ENCODE measurements at places on chromosomes 5 and 9.

DNA sequence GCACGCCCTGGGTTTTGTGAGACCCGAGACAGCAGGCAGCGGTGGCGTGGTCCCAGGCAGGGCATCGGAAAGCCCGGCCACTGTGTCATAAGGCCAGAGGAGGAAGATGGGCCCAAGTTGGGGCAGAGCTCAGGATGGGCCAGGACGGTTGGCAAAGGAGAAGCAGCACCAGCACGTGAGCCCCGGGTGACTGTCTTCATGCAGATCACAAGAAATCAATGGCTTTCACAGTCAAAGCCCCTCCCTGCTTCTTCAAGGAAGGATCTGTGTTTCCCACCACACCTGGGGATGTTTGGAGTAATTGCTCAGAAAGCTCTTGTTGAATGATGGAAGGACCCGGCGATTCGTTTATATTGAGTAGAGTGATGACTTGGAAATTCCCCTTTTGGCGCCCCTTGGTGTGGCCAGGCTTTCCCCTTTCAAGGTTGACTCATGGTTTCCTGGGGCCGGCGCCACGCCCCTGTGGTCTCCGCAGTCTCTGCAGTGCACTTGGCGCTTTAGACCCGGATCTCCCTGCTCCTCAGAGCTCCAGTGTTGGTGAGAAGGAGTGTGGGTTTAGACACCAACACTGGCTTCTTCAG is 52.1 kb downstream of the IL31RA start:
- no peak for DNase-seq

DNA sequence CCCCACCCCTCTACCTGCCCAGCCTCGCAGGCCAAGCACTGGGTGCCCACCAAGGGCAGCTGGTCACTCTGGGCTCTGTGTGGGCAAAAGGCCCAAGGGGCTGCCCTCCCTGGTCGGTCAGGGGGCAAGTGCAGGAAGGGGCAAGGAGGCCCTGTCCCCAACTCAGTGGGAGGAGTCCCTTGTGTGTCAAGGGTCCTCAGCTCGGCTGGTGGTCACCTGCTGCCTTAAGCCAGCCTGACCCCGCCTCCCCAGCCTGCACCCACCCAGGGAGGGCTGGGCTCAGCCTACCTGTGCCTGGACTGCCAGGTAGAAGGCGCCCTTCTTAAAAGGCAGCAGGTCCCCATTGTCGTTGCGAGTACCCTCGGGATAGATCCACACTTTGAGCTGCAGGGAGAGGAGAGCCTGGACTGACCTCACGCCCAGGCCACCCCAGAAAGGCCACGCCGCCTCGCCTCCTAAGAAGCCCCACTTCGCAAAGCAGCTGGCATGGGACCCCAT is 10.9 kb downstream of the AGPAT2 start:
- no peak for DNase-seq

GRCh38 chr5:90488791-90489190 is 14.1 kb downstream of the POLR3G start:
- peak; percentile 43 for DNase-seq

- DNase-seq = no peak
Measured at GRCh38 chr9:72875221-72875620, 77.6 kb downstream of the ALDH1A1 start.

DNA sequence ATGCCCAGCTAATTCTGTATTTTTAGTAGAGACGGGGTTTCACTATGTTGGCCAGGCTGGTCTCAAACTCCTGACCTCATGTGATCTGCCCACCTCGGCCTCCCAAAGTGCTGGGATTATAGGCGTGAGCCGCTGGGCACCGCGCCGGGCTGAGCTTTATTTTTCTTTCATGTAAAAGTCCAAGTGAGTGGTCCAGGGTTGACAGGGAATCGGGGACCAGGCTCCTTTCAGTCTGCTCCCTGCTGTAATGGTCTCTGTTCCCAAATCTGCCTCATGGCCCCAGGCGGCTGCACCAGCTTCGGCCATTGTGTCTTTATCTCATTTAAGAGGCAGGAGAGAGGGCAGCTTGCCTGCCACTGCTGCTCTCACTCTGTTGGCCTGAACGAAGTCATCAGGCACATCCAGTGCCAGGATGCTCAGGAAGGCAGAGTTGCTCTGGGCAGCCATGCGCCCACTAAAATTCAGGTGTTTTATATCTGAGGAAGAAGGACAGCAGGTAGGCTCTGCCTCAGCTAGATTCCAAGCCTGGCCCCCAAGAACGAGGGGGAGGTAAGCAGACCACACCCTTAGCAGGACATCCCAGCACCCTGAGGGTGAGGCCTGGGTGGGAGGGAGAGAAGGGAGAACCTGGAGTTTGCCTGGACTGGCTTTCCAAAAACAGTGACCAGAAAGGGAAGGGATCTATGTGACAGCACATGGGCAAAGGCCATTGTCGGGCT is 1.7 kb upstream of the CCDC183 start:
- DNase-seq = no peak

DNA sequence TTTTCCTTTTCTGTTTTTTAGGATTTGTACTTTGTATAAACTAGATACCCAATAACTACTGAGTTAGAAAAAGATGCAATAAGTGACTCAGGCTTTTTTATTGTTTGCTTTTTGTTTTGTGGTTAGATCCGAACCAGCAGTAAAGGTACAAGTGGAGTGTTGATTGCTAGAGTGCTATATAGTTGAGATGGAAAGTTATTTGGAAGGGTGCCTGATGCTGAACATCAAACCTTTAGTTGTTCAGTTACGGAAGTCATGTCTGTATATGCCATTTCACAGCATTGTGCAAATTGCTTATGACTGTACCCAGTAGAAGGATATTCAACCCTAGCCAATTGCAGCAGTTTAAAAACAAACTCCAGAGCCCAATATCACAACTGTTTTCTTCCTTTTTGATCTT is 285.1 kb downstream of the MAT2B start:
- no peak for DNase-seq

DNA sequence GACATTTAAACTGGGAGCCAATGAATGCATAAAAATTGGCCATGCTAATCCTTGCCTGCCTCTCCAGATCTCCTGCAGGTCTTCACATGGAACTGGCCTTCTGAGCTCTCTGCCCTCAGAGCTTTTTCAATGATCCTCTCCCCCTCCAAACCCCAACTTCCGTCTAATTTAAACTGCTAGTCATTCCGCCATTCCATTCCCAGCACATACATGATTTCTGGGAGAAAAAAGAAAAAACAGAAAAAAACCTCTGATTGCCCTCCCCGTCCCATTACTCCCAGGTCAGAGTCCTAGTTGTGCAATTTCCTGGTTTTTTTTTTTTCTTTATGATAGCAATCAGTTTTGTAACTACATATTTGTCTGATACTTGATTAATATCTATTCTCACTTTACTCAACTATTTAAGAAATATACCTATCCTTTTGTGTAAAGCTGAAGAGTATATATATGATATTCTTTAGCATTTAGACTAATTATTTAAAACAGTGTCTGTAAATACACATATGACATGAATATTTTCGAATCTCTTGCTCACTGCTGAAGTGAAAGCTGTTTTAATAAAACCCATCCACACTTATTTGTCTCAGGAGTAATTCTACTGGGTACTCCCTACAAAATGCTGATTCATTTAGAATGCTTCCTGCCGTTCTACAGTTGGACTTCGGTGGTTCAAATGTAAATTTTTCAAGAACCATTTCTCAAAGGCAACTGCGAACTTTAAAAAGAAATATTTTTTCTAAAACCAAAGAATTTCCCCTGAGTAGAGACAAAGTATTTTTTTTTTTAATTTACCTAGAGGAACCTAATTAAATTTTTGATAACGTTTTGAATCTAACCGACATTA is 1.6 kb downstream of the HINT1 start:
- no peak for DNase-seq

- no peak for DNase-seq
Measured at GRCh38 chr5:52134013-52134650, 653.6 kb upstream of the ITGA1 start.

DNA sequence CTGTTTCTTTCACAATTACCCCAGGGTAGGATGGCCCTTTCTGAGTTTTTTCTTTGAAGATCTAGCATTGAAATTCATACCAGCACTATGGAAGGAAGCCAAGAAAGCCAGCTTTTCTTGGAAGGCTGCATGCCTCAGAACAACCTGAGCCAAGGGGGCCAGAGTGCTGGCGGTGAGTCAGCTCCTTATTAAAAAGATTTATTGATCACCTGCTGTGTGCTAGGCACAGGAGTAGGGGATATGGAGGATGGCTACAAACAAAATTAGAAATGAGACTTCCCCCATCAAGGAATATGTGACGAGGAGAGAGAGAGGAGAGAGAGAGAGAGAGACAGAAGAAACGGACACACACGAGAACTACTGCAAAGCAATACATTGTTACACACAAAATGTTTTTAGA is 184.6 kb upstream of the PUM3 start:
- no peak for DNase-seq

DNA sequence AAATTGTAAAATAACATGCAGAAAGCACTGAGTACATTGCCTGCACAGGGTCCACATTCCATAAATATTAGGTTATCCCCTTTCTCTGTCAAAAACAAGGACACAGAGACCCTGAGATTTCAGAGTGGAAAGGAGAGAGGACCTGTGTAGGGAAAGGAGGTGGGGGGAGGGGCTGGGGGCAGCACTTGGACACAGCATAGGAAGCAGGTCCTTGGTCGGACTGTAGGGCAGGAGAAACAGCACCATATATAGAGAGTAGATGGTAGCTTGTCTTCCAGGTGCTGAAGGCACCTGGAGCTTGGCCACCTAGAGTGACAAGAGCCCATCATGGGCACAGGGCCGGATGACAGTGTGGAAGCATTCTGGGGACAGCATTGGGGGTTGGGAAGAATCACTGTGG is 2.4 kb downstream of the TPM2 start:
- DNase-seq = no peak

DNA sequence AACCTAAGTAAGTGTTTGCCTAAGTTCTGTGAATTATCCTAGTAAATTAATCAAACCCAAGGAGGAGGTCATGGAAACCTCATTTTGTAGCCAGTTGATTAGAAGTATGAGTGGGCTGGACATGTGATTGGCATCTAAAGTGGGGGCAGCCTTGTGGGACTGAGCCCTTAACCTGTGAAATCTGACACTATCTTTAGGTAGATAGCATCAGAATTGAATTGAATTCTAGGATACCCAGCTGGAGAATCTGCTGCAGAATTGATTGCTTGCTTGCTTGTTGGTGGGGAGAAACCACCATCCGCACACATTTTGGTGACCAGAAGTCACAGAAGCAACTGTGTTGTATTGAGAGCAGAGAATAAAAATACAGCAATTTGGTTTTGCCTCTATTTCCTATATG is 97.0 kb downstream of the FBXL7 start:
- DNase-seq = no peak

DNA sequence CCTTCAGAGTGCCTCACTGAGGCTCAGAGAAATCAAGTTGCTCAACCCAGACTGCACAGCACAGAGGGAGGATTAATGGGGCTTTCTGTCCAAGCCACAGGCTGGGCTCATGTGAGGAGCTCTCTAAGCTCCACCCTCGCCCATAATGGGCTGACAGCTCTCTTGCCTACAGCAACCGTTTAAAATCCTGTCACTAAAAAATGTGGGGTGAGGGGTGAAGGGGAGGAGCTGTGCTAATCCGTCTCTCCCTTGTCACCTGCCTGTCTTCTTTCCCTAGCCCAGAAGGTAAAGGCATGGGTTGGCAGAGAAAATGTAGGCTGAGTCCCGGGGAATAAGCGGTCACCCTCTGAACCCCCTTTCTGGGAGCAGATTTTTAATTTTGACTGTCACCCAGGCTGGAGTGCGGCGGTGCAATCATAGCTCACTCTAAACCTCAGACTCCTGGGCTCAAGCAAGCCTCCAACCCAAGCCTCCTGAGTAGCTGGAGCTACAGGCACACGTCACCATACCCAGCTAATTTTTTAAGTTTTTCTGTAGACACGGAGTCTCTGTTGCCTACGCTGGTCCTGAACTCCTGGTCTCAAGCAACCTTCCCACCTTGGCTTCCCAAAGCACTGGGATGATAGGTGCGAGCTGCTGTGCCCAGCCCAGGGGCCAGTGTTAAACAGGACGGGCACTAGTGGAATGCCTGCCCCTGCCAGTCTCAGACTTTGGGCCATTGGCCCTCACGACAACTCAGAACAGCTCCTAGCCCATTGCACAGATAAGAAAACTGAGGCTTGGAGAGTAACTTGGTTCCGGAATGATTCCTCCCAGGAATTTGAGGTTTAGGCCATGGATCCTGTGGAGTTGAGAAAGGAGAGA is 89.5 kb downstream of the LMX1B start:
- DNase-seq = no peak

DNA sequence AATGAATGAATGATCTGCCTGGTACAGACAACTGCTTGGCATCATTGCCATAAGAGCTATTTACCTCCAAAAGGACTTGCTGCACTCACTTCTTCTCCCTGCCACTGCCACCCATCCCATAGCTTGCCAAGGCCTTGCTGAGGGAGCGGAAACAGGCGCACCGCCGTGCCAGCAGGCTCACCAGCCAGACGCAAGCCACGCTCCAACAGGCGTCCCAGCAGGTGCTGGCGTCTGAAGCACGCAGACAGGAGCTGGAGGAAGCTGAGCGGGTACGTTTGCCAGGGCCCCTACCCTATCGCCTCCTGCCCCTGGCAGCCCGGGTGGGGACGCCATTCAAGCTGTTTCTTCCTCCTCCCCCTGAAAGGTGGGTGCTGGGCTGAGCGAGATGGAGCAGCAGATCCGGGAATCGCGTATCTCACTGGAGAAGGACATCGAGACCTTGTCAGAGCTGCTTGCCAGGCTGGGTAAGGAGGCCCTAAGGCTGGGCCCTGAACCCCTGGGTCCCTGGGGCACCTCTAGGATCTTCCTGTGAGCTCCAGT is 8.9 kb upstream of the AIF1L start:
- no peak for DNase-seq

DNA sequence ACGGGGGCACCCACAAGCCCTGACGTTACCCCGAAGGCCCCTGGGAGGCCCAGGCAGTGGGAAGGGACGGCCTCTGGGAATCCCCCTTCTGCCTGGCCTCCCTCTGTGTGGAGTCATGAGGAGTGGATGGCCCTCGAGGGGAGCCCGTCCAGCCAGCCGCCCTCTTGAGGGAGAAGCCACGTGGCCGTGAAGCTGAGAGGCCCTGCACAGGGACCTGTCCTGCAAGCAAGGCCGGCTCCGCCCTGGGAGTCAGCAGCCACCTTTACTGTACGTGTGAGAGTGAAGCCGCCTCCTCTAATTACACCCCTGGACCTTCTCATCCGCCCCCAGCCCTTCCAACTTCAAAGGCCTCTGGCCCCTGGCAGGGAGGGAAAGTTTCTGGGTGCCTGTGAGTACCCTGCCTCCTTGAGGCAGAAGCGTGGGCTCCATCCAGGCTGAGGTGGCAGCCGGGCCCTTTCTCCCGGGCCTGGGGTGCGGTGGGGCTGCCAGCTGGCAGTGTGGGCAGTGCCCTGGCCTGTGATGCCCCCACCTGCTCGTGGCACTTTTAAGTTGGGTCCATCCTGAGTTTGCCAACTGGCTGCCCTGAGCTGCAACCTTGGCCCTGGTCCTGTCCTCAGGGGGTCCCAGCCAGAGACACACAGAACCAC is 55.9 kb upstream of the EGFL7 start:
- DNase-seq = no peak

- DNase-seq = no peak
Measured at GRCh38 chr5:133582971-133583370, 29.4 kb downstream of the FSTL4 start.

- DNase-seq = no peak
Measured at GRCh38 chr9:115115924-115116323, 2.0 kb downstream of the TNC start.

GRCh38 chr5:153671653-153672346 is 181.3 kb downstream of the GRIA1 start:
- no peak for DNase-seq

GRCh38 chr5:122120957-122121356 is 8.4 kb upstream of the ZNF474 start:
- no peak for DNase-seq
